Stimulated activated CD4-positive, alpha-beta T cell treated with anti-CD3 and anti-CD28 coated beads, Interleukin-1b, Interleukin-23, amount 100 ng/mL, for 1 hour (primary cell): ENCODE measurements at places on chromosomes 5 and 9.

DNA sequence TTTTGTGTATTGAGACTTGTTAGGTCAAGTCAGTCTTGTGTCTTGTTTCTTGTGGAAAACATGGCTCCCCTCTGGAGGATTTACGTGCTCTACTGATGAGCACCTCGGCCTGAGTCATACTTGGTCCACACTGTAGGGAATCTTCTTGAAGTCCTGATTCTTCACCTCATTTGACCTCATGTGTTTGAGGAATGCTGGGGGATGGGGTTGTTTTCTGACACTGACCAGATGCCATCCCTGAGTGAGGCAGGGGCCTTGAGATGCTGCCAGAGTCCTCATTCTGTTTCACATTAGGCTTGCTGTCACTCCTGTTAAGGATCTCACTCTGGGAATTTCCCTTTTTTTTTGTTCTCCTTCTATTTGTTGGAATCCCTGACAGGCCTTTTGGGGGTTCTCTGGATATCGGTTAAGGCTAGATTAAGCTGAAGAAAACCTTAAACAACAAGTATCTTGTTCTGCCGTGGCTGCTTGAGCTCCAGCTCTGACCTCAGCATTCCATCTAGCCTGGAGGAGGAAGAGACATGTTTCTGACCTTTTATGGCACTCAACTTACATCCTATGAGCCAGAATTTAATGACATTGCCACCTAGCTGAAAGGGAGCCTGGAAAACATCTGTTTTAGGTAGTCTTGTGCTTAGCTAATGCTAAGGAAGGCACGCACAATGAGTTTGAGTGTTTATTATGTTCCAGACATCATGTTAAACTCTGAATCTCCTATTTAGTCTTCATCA, 20.6 kb downstream of the TCOF1 start:
- DNase-seq: no peak

- DNase-seq: no peak
These were observed 17.5 kb downstream of the CYFIP2 start for GRCh38 chr5:157283434-157283833.

- DNase-seq: no peak
These were observed 122.4 kb downstream of the BASP1 start for GRCh38 chr5:17339841-17340240.

- no peak for DNase-seq
These were observed 73.0 kb downstream of the PTPDC1 start for GRCh38 chr9:94157050-94157801.

DNA sequence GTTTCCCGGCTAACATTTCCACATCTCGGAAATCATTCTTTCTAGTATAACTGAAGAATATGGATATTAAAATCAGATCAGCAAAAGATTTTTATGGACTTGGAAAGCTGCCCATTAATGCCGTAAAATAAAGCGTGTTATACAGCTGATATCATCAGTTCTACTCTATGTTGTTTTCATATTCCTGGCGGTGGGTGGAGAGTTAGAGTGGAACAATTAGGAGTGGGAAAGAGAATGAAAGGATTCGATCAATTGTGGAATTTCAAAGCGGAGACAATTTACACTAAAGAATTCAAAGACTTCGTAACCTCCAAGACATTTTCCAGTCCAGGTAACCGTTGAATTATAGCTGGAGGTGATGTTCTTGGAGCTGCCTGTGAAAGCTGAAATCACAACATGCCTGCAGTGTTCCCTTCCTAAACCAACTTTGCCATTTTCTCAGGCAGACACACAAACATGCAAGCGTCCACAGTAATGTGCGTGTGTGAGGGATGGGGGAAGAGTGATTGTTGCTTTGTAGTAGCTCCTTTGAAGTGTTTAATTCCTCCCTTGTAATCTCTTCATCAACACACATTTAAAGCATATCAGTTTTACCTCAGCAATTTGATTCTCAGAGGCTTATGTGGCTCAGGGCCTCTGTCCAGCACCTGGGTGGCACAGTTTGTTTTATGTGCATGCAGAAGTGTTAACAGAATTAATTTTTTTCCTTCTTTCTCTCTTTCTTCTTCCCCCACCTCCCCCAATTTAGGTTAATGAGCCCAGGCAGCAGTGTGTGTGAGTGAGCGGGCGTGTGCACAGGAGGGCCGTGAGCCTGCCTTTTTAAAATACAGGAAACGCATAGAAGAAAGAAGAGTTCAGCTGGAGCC, 544.1 kb downstream of the RAB3C start:
- no peak for DNase-seq

- DNase-seq: no peak
These were observed 1152.9 kb upstream of the CDH6 start for GRCh38 chr5:30040488-30041118.

GRCh38 chr5:20446121-20446520, 458.1 kb upstream of the CDH18 start:
- DNase-seq: no peak

GRCh38 chr5:181255836-181256578, 4.9 kb downstream of the TRIM52 start:
- DNase-seq: no peak
